ENCODE measurements at places on chromosomes 5 and 9. TPM values are rescaled to one million over a fixed set of nuclear protein-coding genes. Genes with fewer than 3 reads are reported as not detected.

- DNase-seq = no peak
Measured at GRCh38 chr9:121277518-121278295, 9.7 kb downstream of the GSN start.

GRCh38 chr9:125444956-125445506, 183.4 kb downstream of the GAPVD1 start:
- no peak for DNase-seq

DNA sequence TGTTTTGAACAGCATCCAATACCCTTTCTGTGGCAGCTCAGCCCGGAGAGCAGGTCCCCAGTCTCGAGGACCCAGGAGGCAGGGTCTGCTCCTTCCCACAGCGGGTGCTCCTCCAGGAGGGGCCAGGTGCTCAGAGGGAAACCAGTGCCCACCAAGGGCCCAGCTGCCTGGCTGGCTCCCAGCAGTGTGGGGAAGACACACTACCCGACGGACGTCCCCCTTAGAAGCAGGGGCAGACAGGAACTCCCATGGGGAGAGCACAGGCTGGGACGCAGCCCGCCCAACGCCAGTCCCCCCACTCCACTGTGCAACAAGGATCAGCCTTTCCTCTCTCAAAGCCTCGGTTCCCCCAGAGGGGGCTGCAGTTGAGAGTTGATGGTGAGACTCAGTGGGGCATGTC, 57.6 kb downstream of the ADAMTS2 start:
- no peak for DNase-seq

DNA sequence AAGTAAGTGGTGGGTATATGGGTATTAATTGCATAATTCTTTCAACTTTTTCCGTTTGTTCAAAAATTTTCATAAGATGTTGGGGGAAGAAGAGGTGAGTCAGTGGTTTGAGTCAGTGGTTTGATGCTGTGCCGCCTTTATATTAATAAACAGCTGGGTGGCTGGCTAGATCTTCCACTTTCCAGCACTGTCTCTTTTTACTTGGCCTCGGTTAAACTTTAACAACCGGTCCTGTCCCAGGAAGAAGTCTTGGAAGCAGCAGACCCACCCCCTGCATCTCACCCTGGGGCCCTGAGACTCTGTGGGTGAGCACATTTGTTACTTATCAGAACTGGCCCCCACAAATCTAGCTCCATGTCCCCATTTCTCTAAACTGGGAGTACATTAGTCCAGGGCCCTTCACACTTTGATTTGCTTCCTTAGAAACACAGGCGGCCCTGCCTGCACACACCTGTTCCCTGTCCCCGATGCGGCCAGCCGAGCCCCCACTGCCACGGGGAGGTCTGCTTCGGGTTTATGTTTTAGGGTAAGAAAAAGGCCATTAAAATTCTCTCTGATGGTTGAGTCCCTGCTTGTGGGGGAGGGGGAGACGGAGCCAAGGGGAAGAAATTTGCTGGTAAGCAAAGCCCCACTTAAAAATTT, 90.7 kb downstream of the PTCH1 start:
- peak; percentile 64 for DNase-seq

- DNase-seq = no peak
Measured at GRCh38 chr9:13450723-13451122, 171.2 kb upstream of the MPDZ start.

Gene ZNF462
- 32.4 TPM for total RNA-seq

GRCh38 chr9:78903581-78903980, 606.7 kb downstream of the PSAT1 start:
- no peak for DNase-seq
